ENCODE measurements at places on chromosomes 4 and X.

- no peak for DNase-seq
Observed at GRCh38 chr4:26148927-26149326, 171.9 kb upstream of the RBPJ start.

GRCh38 chrX:38052096-38052495, 45.7 kb downstream of the SYTL5 start:
- no peak for DNase-seq

DNA sequence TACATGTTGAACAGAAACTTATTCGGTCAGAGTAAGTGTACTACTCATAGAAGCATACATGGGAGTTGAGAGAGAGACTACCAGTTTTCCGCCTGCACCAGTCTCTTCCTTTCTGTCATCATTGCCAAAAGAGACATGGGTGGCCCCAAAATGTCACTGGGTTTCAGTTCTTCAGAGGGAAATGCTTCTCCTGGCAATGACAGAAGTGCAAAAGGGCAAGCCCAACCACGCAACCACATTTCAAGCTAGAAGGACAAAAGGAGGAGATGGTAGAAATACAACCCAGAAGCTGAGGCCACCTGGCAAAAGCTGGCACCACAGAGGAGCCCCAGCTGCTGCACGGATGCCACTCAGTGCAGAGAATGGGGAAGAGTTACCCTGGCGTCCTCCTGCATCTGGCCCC, 320.1 kb downstream of the BCOR start:
- no peak for DNase-seq

GRCh38 chrX:37722595-37722994, 37.0 kb downstream of the XK start:
- DNase-seq: no peak

DNA sequence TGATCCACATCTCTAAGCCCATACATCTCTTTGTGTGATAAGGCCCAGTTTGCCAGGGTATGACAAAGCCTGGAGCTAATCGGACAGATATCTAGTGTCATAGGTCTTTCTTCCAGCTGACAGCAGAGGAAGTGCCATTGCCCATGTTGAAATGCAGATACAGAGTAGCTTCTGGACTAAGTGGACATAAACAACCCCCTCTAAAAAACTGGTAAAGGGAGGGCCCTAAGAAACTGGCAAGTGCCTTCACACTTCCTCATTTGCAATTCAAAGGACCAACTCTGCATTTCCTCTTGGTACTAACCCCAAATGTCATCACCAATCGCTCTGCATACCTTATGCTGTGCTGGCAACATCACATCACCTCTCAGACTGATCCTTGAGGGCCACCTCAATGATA, 20.8 kb downstream of the ARHGEF6 start:
- no peak for DNase-seq

DNA sequence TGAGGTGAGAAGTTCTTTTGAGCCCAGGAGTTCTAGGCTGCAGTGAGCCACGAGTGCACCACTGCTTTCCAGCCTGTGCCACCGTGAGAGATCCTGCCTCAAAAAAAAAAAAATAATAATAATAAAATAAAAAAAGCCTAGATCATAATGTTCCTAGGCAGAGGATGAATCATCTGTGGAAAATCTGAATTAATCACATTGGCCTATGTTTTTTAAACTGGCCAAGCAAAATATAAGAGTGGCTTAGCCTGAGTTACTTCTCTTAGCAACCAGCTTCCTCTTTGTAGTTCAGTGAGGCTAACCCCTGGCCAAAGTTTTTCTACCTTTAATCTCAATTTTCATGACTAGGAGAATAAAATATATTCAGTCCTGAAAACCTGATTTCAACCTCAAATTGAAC, 614.6 kb downstream of the PPP4R3C start:
- DNase-seq: no peak

DNA sequence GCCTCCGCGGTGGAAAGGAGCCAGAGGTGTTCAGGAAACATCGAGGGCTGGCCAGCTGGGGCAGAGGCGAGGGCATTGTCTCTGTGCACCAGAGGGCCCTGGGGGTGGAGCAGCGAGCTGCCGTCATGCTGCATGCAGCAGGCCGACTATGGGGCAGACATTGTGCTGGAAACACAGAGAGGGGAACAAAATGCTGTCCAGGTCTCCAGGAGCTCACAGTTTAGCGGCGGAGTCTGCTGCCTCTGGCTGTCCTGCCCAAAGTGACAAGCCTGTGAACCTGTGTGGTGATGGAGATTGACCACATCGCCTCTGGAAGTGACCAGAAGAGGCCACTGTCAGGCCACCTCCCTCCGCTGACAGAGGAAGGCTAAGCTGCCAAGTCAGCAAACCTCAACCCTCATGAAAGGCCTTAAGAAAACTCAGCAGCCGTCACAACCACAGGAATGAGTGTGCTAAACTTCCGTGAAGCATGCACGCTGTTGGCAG, 20.1 kb upstream of the SASH3 start:
- peak; percentile 69 for DNase-seq

DNA sequence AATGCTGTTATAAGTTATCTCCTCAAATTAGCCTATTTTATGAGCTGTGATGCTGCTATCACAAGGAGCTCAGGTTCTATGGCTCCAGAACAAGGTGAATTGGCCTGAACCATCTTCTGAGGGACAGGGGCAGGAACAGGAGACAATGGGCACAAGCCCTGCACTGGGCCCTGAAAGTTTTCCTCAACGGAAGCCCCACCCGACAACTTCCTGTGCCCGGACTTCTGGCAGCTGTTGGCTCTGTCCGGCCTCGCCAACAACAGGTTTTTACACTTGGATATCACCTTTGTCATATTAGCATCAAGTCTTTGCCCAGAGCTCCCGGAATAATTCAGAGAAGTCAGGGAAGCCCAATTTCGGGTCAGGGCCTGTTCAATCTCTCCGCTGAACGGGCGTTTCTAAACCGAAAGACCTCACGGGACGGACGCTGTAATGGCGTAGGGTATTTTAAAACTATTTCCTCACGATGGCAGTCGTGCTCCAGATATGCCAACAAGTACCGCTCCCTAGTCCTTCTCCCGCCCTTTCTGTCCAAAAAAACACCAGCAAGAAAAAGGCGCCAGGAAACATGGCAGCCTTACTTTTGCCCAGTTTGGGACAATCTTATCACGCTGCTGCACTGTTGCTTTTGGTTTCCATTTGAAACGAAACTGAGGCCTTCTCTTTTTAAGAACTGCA, 201.0 kb upstream of the STK26 start:
- peak; percentile 76 for DNase-seq

- no peak for DNase-seq
Observed at GRCh38 chr4:184099000-184099399, 118.7 kb downstream of the ENPP6 start.

GRCh38 chr4:18291256-18291655, 269.7 kb upstream of the LCORL start:
- DNase-seq: no peak

GRCh38 chr4:125042041-125042440, 272.7 kb upstream of the FAT4 start:
- DNase-seq: no peak

DNA sequence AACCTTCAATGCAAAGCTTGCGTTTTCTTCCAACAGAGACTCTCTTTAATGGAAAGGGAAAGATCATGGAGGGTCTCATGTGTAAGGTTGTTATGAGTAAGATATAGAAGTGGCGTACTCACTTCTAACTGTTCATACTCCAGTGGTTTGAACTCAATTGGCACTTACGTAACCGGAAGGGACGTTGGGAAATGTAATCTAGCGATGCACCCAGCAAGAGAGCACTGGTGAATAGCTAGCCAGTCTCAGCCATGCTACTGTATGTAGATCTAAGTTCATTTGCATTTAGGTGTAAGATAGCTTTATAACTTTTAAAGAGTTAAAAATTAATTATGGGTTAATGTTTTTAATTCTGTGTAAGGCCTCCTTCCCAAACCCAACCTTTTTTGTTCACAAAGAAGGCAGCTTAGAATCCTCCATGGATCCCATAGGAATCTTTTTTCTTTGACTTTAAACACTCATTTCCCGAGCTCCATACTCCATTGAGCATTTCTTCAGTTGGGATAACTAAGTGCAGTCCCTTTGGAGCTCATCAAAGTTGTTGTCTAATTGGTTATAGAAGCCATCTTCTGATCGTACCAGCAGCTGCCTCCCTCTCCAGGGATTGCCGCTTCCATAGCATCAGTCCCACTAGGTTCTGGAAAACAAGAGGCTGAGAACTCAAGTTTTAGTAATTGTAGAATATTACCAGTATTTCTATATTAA, 191.1 kb downstream of the RAPGEF2 start:
- DNase-seq: no peak

DNA sequence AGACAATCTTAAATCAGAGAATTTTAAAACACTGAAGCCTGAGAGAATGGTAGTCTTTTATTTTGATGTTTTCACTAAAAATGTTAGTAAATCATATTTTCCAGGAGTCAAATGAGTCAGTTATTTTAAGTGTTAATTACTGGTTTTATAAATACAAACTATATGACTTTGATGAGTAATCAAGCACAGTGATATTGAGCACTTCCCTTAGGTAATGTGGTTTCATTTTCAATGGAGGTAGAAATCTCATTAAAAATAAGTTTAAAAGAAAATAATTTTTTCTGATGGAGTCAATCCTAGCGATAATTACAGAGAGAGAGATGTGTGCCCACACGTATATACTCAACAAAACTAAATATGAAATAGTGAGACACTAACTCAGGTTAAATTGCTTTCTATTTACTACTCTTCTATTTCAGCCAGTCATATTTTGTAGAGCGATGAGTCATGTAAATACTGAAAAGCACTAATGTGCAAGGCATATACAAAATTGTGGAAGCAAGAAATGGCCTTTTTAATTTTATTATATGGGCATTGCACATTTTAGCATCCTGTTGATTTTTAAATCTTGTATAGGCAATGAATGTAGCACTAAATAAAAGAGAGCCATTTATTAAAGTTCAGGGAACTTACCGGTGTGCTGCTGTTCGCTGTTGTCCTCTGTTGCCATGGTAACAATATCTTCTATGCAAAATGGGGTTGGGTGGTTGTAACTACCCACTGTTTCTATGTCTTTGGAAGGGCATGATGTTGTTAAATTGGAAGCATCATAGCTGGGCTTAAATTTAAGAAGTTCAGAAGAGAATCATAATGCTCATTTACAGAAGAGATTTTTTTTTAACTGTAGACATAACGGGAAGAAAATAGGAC, 513.7 kb downstream of the TLL1 start:
- no peak for DNase-seq

GRCh38 chr4:176044589-176044951, 21.1 kb upstream of the WDR17 start:
- DNase-seq: no peak

DNA sequence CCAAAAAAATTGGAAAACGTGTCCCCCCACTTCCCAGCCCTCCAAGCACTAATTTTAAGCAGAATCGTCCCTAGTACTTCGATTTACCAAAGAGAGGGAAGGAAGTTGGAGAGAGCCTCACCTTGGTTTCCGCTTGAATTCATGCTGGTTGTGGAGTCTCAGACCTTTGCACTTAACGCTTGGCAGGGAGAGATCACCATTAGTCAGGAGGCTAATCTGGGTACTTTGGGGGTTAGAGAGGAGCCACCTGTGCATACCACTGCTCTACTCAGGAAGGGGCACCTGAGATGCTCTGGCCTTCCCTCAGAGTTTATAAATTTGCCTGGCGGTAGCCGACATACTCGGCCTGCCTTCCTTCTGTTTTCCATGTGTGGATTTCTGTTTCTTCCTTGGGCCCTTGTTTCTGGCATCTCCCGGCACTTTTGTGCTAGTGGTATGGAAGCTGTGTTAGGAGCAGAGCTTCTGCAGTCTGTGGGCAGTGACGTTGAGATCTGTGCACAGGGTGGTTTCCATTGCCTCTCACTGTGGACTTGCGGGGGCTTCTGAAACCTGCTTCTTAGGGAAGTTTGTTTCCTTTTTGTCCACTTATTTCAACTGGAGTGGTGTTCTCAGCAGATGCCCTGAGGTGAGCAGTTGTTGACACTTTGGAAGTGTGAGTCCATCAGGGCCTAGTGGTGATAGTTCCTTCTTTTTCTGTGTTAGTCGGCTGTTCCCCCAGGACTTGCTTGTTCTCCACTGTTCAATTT, 104.2 kb downstream of the TMEM131L start:
- no peak for DNase-seq

- no peak for DNase-seq
Observed at GRCh38 chr4:40874901-40875300, 125.1 kb downstream of the NSUN7 start.

- no peak for DNase-seq
Observed at GRCh38 chr4:120685756-120686278, 236.7 kb downstream of the PRDM5 start.
